Right ventricle myocardium superior (tissue), 1 donor: ENCODE measurements at places on chromosomes 2 and 18.

GRCh38 chr2:239252801-239253200 lies 148.0 kb downstream of the HDAC4 start:
- DNase-seq, result peak; percentile 88

DNA sequence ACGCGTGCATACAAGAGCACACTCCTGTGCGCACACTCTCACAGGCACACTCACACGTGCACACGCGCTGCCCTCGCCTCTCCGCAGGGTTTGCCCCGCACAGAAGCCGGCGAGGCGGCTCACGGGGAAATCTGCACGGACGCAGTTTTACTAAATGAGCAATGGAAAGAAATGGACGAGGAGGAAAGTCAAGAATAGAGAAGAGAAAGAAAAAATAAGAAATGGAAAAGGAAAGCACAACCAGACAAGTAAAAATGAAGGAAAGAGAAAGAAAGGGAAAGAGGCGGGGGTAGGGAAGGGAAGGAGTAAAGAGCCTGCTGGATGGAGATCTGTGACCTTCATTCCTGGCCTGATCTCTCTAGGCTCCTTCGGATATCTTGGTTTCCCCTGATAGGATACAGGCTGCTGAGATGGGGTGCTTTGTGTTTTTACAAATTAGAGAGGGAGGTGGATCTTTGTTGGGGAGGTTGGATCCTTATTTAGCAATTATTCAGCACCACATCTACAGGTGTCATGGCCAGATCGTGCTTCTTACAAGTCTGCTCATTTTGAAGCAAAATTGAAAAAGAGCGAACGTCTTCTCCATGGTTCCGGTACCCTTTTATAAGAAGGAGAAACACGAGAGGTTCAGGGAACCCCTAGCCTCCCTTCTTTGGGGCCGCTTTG lies 693 bp upstream of the LRP2 start:
- no peak for DNase-seq

GRCh38 chr2:76323381-76323780 lies 612.7 kb upstream of the GCFC2 start:
- no peak for DNase-seq

DNA sequence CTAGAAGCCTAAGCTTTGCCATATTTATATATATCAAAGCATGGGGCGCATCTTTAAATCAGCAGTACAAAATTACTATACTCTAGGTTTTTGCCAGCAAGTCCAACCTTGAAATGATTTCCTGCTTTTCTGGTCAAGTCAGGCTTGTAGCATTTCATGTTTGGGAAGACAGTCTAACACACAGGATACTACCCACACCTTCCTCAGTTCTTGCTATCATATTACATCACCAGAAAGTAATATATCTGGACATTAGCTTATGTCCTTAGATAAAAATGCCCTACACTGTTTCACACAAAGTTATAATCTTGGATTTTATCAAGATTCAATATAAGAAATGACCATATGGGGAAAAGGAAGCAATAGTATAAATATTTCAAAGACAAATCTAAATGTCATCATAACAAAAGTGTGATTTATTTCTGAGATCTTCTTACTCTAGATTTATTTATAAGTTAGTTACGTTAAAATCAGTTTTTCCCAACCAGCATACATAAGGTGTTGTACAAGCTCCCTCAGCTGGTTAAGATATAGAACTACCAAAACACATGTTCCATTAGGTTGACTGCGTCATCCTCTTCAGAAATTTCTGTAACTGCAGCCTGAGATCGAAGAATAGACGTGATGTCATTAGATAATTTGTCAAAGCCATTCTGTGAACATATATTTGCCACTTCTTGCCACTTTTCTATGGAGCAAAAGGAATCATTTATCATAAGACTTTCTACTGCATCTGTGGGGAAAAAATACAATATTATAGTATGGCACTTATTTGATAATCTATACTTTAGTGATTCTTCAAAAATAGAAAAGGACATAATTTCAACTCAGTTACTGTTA lies 56.6 kb downstream of the CLHC1 start:
- DNase-seq, result no peak

GRCh38 chr2:108805782-108806181 lies 19.2 kb downstream of the CCDC138 start:
- DNase-seq, result no peak

DNA sequence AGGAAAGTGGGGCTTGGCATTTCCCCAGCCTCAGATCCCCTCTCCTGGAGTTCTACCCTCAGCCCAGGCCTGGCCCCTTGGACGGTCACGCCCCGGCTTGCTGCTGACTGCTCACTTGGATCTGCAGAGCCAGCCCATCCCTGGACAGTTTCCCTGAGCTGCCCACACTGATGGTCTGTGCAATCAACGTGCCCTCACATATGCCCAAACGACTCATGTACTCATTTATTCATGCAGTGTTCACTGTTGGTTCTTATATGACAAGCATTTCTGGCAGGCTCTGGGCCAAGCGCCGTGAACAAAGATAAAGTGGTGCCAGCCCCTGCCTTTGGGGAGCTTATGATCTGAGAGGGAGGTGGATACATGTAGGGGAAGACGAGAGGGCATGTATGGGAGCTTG lies 20.3 kb upstream of the GLI2 start:
- no peak for DNase-seq

DNA sequence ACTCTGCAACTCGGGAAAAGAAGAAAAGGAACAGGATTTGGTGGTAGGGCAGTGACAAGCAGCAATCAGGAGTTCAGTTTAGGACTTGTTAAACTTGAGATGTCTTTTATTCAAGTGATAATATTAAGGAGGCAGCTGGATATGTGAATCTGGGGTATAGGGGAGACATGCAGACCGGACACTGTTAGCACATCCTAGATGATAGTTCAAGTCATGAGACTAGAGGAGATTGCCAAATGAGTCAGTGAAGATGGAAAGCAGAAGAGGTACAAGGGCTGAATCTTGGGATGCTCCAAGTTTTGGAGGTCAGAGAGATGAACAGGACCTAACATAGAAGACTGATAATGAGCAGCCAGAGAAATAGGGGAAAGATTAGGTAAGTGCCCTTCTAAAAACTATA lies 69.5 kb upstream of the PSME4 start:
- no peak for DNase-seq

DNA sequence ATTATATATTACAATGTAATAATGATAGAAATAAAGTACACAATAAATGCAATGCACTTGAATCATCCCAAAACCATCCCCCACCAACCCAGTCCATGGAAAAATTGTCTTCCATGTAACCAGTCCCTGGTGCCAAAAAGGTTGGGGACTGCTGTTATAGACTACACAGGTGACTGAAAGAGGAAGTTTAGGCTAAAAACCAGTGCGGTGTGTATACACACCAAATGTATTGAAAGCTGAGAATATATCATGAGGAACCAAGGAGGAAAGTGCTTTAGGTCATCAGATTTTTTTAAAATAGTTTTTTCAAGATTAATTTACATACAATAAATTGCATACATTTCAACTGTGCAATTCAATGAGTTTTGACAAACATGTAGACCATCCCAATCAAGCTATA lies 20.5 kb upstream of the C1D start:
- no peak for DNase-seq

- peak; percentile 39 for DNase-seq
These were observed at the start of gene CDH20 for GRCh38 chr18:61333271-61333745. Gene CDH20, plus strand, starts transcription at chr18:61333430.

DNA sequence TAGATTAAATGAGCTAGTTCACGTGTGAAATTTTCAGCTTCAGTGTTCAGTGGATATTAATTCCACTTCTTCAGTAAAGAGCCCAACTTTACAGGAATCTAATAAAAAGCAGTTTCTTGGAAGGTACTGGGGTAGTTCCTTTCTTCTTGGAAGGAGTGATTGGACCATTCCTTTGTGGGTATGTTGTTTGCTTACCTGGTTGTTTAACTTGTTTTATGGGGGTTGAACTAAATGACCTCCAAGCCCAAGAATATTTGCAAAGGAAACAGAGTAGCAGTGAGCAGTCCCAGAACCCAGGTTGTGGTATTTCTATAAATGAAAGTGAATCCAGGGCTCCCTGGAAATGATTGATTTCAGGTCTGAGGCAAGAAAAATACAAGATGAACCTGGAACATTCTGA lies 31.4 kb downstream of the KCNJ13 start:
- no peak for DNase-seq

GRCh38 chr2:112483831-112484230 lies 1.9 kb downstream of the TTL start:
- no peak for DNase-seq

DNA sequence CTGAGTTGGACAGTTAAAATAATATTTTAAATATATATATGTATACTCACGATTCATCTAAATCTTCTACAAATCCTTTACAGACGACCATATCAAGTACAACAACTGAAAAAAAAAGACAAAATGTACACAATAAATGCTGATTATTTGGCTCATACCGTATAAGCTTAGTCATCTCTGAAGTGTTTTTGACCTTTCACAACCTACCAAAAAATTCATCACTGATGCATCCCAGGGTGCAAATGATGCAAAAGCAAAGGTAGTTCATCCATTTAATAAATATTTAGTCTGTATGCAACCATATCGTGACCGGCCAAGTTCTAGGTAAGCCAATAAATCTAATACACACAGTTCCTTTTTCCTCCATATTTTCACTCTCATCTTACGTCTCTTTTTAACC lies 1.1 kb downstream of the TMX3 start:
- DNase-seq, result no peak

DNA sequence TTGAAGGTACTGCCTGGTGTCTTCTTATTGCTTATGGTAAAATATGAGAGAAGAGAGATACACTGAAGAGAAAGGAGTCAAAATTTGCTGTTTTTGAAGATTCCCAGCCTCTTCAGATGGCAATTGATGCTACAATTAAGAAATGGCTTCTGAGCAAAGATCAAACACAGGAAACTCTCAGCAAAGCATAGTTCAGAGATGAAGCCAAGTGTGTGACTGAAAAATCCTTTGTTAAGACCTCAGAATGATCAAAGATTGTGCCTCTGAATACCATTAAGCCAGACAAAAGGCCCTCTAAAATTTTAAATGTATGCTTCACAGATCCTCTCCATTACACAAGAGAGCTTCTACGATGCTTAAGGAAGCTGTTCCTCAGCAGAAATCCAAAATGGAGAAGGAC lies 216.3 kb downstream of the UXS1 start:
- DNase-seq, result no peak

DNA sequence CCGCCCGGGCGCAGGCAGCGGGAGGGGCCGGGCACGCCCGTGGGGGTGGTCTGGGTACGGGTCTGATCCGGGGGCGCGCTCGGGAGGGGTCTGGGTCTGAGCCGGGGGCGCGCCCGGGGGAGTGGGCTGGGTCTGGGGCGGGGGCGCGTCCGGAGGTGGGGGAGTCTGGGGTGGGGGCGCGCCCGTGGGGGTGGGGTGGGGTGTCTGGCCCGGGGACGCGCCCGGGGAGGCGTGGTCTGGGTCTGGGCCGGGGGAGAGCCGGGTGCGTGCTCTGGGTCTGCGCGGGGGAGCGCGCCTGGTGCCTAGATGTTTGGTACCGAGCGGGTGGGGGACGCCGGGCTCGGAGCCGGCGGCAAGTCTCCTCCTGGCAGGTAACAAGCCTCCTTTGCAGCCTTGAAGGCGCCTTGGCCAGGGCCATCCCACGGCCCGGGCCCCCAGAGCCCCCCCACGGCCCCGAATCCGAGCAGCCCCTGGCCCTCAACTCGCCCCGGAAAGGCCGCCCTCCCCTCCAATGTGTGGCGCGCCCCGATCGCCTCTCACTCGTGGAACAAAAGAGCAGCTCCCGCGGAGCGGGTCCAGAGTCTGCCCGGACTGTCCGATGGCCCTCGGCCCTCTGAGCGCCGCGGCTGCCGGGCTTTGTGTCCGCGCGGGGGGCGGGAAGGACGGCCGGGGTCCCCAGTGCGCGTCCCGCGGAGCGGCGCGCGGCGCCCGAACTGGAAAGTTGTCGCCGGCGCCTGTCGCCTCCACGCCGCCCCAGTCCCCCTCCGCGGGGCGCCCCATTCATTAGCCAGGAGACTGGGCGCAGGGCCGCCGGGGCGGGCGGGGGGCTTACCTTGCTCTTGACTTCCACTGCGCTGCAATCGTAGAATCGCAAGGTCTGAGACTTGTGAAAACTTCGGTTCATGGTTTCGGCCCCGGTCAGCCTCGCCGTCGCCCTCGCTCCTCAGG lies 595 bp downstream of the PARD6G start:
- peak; percentile 48 for DNase-seq

DNA sequence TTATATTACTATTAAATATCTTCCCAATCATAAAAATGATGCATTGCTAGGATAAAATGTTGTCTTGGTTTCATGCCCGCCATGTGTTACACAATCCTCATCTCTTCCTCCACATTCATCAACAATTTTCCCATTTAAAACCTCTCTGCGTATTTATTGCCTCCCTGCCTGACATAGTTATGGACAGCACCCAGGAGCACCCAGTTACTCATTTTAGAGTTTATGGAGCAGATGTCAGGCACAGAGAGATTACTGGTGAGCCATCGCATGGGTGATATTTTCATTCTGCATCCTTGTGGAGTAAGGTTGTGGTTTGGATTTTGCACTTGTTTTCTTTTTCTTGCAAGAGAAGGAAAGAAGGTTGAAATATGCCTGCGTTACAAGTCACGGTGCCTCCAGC lies 116.7 kb upstream of the NPAS2 start:
- no peak for DNase-seq

DNA sequence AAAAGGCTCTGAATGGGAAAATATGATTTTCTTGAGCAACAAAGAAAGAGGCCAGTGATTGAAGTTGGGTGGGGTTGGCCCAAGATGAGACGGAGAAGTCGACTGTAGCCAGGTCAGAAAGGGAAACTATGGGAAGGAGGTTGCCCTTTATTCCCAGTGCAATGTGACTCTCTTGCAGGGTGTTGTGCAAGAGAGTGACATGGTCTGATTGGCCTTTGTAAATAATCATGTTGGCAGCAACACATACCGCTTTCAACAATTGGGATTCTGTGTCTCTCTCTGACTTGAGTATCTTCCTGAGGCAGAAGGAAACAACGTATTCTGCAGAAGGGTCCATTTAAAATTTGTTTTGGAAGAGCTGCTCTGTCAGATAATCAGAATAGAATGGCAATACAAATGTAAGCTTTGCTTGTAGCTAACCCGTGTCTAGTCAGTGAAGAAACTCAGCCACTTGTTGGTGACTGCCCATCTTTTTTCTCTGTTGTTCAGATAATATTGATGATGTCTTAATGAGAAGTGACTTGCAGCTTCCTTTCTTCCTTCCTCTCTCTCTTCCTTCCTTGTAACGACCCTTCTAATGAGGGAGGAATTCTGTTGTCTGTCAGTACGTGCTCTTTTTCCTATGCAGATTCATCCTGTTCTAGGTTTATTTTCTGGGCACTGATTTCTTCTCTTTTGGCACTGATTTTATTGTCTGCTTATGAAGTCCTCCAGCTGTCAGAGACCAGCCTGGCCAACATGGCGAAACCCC lies 311.0 kb upstream of the FAM98A start:
- no peak for DNase-seq

- no peak for DNase-seq
These were observed 17.8 kb upstream of the BMP10 start for GRCh38 chr2:68889021-68889420.

DNA sequence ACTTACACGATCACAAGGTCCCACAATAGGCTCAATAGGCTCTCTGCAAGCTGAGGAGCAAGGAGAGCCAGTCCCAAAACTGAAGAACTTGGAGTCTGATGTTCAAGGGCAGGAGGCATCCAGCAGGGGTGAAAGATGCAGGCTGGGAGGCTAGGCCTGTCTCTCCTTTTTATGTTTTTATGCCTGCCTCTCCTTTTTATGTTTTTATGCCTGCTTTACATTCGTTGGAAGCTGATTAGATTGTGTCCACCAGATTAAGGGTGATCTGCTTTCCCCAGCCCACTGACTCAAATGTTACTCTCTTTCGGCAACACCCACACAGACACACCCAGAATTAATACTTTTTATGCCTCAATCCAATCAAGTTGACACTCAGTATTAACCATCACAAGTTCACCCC lies 9.9 kb upstream of the GYPC start:
- DNase-seq, result no peak

- DNase-seq, result no peak
These were observed 401.1 kb downstream of the BCL11A start for GRCh38 chr2:60152226-60152833.
